ENCODE measurements at places on chromosomes 2 and 18. TPM values are rescaled to one million over a fixed set of nuclear protein-coding genes. Genes with fewer than 3 reads are reported as not detected.

GRCh38 chr2:101153077-101153707 is 2.0 kb upstream of the TBC1D8 start:
- peaks cover 36% of the 10 kb centered on the region for H3K4me1 ChIP-seq
- H3K27me3 ChIP-seq: peaks cover 4% of the 10 kb centered on the region
- H3K27ac ChIP-seq: no peak overlapping the region
- no peak for DNase-seq
- H3K36me3 ChIP-seq: no peaks in the 10 kb centered on the region

Gene KHK
- total RNA-seq: 5.3 TPM

DNA sequence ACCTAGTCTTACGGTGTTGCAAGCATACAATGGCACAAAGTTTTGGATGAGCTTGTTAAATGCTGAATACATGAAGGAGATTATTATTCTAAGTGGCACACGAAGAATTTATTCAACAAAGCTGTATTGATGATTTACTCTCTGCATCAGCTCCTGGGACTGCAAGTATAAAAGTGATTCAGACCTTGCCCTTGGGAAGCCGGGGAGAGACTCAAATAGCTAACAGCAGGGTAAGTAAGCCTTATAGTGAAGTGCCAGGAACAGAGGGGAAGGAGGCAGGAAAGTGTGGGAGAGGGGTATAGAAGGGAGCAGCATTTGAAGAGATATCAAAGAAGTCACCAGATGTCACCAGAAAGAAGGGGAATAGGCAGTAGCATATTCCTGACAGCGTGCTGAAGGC is 115.4 kb downstream of the MCFD2 start:
- peaks cover 7% of the 10 kb centered on the region for H3K27me3 ChIP-seq
- DNase-seq: no peak
- H3K36me3 ChIP-seq: no peaks in the 10 kb centered on the region

GRCh38 chr2:202608142-202608852 is 26.5 kb upstream of the FAM117B start:
- no peak for DNase-seq
- H3K4me3 ChIP-seq: no peak overlapping the region
- no peaks in the 10 kb centered on the region for H3K27me3 ChIP-seq
- H3K4me1 ChIP-seq: no peaks in the 10 kb centered on the region
- H3K36me3 ChIP-seq: no peaks in the 10 kb centered on the region

Gene ECEL1
- total RNA-seq: 2.3 TPM

Gene CD28
- not detected for total RNA-seq

Gene ALLC
- total RNA-seq: not detected

Gene EVA1A
- not detected for total RNA-seq

All from glutamatergic neuron (in vitro differentiated cells).